Memory B cell (primary cell): ENCODE measurements at places on chromosomes 1 and 21.

GRCh38 chr1:109559995-109560394 is 11.6 kb downstream of the GNAI3 start:
- DNase-seq: no peak

GRCh38 chr1:3233031-3233430 is 164.0 kb downstream of the PRDM16 start:
- DNase-seq: no peak

- DNase-seq: no peak
These were observed 29.3 kb downstream of the ATF3 start for GRCh38 chr1:212637902-212638301.

DNA sequence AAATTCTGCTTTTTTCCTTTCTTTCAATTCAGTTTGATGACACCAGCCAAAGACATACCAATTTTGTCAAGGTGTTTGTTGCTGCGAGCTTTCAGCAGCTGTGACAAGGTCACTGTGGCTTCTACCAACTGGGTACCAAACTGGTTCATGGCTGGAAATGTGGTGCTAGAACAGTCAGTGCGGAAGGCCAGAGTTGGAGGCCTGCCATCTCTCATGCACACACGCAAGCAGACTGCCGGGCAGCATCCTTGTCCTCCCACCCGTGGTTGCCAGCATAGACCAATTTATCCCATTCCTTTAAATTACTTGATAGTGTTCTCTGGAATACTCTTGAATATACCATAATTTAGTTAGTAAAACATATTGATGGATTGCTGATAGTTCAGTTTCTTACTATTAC is 79.9 kb upstream of the GPR52 start:
- DNase-seq: no peak

DNA sequence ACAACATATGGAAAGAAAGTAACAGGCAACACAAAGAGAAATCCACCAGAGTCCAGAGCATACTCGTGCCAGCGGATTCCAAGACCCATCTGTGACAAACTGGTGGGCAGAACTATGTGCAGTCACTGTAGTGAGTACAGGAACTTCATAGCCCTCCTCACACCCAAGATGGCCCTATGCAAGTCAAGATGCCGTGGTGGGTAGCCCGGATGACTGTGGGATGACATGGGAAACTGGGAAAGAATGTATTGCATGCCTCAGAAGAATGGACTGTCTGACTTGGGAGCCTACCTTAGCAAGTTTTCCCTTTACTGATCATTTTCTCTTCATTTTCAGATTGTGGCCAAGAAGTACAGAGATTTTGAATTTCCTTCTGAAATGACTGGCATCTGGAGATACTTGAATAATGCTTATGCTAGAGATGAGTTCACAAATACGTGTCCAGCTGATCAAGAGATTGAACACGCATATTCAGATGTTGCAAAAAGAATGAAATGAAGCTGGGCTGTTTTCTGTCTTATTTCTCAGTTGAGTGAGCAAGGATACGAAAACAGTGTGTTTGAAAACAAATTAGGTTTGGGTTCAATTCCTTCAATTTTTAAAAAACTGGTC is 47.3 kb downstream of the CLIC6 start:
- no peak for DNase-seq

GRCh38 chr1:5514527-5515183 is 477.6 kb downstream of the NPHP4 start:
- DNase-seq: peak; percentile 75

- DNase-seq: no peak
These were observed 725 bp upstream of the ARPC5 start for GRCh38 chr1:183636334-183636682.

DNA sequence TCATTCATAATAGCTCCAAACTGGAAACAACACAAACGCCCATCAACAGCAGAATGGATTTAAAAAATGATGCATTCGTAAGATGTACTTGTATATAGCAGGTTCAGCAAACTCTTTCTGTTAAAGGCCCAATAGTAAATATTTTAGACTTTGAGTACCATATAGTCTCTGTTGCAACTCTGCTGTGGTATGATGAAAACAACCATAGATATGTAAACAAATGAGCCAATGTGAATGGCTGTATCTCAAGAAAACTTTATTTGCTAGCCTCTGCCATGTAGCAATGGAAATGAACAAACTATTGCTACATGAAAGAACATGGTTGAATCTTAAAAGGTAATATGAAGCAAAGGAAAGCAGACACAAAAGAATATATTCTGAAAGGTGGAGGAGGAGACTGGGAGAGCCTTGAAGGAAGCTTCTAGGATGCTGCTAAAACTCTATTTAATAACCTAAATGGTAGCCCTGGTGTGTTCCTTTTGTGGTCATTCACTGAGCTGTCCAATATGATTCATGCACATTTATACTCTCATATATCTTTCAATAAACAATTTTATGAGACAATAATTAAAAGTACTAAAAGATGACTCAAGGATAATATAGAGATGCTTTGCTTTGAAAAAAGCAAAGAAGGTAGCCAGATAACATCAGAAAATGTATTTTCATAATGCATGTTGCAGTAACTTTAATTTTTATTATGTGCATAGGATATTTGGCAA is 29.1 kb upstream of the FMO3 start:
- no peak for DNase-seq
